ENCODE measurements at places on chromosomes 12 and 14.

DNA sequence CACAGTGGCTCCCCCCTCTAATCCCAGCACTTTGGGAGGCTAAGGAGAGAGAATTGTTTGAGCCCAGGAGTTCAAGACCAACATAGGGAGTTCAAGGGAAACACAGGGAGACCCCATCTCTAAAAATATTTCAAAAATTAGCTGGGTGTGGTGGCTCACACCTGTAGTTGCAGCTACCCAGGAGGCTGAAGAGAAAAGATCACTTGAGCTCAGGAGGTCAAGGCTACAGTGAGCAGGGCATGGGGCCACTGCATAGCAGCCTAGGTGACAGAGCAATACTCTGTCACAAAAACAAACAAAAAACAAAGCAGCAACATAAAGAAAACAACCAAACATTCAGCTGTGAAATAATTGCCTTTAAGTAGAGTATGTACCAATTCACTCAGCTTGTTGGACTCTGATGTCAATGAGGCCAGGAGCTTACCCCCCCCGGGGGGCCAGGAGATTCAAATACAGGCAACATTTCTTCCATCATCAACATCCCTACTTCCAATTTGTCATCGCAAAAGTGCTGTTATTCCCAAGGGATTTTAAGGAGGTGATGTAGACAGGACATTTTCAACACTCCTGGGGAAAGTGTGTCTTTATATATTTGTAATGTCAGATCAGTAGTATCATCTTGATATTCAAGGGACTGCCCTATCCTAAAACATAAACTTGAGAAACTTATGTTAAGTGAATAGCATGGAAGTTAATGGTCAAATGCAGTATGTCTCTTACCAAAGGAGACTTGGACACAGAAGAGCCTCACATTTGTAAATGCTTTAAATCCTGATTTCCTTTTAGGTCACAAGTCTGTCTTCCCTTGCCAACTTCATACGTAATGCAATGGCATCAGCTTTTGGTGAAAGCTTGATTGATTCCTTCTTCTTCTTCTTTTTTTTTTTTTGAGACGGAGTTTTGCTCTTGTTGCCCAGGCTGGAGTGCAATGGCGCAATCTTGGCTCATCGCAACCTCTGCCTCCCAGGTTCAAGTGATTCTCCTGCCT is 40.6 kb upstream of the AEBP2 start:
- DNase-seq = no peak

- no peak for DNase-seq
Measured at GRCh38 chr14:103384450-103385151, 614 bp upstream of the MARK3 start.

GRCh38 chr14:99852578-99852977 is 59.4 kb downstream of the EML1 start:
- no peak for DNase-seq

DNA sequence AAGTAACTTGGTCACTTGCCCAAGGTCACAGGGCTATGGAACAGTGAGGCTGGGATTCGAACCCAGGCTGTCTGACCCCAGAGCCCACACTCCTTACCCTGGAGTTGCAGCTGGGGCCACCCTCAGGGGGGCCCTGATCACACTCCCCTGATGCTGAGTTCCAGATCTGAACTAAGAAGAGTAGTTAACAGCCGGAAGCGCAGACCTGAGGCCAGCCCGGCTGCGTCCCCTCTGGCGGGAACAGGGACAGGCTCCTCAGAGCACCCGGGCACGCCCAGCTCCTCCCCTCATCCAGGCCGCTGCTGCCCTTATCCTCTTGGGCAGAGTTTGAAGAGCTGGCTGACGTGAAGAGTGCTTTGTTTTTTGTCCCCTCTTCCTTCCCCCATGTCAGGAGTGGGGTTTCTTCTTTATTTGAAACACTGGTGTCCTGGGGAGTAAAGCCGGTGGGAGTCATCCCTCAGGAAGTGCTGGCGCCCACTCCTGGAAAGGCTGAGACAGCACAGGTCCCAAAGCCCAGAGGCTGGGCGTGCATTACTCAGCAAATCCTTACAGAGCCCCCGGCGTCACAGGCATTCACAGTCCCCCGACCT is 8.7 kb downstream of the PHB2 start:
- no peak for DNase-seq

- peak; percentile 5 for DNase-seq
Measured at GRCh38 chr12:51951843-51952722, 584 bp downstream of the ACVR1B start.
